Testis (tissue), 5 donors: ENCODE measurements at places on chromosomes 6 and 20. TPM values are rescaled to one million over a fixed set of nuclear protein-coding genes. Genes with fewer than 3 reads are reported as not detected.

NSFL1C gene
- 61.8 TPM for total RNA-seq

DNA sequence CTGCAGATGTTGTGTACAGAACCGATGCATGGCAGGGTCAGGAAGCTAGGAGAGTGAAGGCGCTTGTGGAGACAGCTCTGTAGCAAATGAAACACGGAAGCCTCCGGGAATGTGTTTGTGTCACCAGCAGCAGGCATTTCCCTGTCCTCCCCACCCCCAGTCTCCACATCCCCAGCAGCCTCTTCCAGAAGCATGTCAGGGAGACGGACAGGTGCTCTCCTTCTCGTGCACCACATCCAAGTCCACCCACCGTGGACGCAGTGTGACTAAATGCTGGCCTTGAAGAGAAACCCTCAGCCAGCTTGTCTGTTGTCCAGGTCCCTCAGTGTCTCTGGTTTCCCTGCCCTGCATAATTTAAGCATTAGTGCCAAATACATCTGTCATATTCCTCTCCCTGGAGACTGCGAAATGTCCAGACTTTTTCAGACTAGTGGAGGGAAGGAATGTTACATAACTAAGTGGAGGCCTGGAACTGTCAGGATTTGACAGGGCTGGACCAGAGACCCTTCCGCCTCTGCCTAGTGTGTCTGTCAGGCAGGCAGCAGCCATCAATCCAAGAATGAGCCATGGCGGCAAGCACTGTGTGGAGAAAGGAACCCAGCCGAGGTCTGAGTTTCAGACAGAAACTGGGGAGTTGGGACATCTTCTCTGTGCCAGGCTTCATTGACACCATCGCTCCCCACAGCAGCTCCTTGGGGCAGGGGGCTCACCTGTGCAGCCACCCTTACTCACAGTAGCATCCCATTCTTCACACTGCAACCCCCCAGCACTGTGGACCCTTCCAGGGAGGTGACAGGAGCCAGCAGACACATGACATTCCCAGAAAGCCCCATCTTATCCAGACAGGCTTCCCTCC lies 26.6 kb upstream of the PI16 start:
- H3K4me1 ChIP-seq, result no peaks in the 10 kb centered on the region
- H3K4me3 ChIP-seq, result no peak overlapping the region
- DNase-seq, result no peak
- no peaks in the 10 kb centered on the region for H3K36me3 ChIP-seq
- H3K27me3 ChIP-seq, result no peaks in the 10 kb centered on the region

- H3K36me3 ChIP-seq, result no peaks in the 10 kb centered on the region
- no peak for DNase-seq
- no peak overlapping the region for H3K4me3 ChIP-seq
- peaks cover 3% of the 10 kb centered on the region for H3K4me1 ChIP-seq
Measured at GRCh38 chr6:169176361-169176991, 77.2 kb downstream of the THBS2 start.

- no peak for DNase-seq
- no peak overlapping the region for H3K4me3 ChIP-seq
- H3K4me1 ChIP-seq, result no peaks in the 10 kb centered on the region
- H3K27me3 ChIP-seq, result no peaks in the 10 kb centered on the region
- no peaks in the 10 kb centered on the region for H3K36me3 ChIP-seq
Measured at GRCh38 chr6:56188429-56188828, 59.0 kb downstream of the COL21A1 start.

CEP85L gene
- 80.7 TPM for total RNA-seq

DUSP15 gene
- 175 TPM for total RNA-seq

DNA sequence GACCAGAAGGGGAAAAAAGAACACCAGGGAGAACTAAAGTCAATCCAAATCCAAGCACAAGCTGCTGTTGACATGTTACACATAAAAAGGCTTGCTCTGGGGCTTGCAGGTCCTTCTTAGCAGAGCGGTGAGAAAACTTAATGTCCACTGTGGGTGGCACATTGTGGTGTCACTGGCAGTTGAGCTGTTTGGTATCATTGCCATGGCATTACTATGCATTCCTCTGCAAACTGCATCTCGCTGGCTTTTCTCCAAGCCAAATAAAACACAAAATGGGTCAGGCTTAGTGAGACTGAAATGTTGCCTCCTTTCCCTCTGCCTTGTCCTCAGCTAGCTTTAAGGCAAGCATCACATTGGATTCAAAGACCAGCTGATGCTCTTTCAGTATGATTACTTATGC lies 40.9 kb downstream of the LY86 start:
- no peak for DNase-seq
- no peaks in the 10 kb centered on the region for H3K27me3 ChIP-seq
- no peak overlapping the region for H3K4me3 ChIP-seq
- H3K36me3 ChIP-seq, result no peaks in the 10 kb centered on the region

TNFRSF6B gene
- 30.5 TPM for total RNA-seq

DNA sequence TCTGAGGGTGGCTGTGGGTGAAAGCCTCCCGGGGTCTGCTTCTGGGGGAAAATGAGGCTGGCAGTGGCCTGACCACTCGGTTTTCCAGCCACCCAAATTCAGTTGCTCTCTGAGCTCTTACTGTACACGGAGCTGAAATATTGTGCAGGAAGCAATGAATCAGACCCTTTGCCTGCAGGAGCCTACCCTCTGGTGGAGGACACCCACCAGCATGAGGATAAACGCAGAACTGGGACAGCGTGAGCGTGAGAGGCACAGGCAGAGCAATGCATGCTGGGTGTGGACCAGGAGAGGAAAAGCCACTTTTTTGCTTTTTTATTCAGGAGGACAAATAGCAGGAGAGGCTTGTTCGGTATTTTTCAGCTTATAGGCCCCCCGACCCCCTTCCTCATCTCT lies 298.0 kb downstream of the QKI start:
- no peaks in the 10 kb centered on the region for H3K36me3 ChIP-seq
- H3K27ac ChIP-seq, result peak overlapping the region; percentile 50
- H3K27me3 ChIP-seq, result no peaks in the 10 kb centered on the region
- no peak overlapping the region for H3K4me3 ChIP-seq
- H3K4me1 ChIP-seq, result peaks cover 26% of the 10 kb centered on the region

GLP1R gene
- 0.55 TPM for total RNA-seq

DNA sequence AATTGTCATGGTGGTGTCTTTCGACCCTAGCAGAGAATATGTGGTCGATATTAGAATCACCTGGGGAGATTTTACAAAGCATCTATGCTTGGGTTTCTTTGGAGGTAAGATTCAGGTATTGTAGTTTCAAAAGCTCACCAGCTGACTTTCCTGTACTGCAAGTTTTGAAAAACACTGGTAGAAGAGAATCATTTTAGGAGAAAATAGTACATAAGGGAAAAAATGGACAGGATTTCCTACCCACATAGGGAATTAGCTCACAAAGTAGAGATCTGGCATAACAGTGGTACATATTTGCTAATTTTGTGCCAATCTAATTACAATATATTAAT lies 27.4 kb upstream of the ABT1 start:
- no peaks in the 10 kb centered on the region for H3K36me3 ChIP-seq
- H3K4me1 ChIP-seq, result no peaks in the 10 kb centered on the region
- peak overlapping the region; percentile 43 for H3K27ac ChIP-seq
- no peaks in the 10 kb centered on the region for H3K27me3 ChIP-seq

- H3K27ac ChIP-seq, result no peak overlapping the region
- no peak for DNase-seq
- H3K27me3 ChIP-seq, result no peaks in the 10 kb centered on the region
- H3K4me3 ChIP-seq, result no peak overlapping the region
Measured at GRCh38 chr20:49572857-49573256, 4.9 kb upstream of the PTGIS start.

GRCh38 chr6:7142918-7143475 lies 35.2 kb downstream of the RREB1 start:
- H3K4me1 ChIP-seq, result peaks cover 74% of the 10 kb centered on the region
- peak overlapping the region; percentile 9 for H3K27ac ChIP-seq
- DNase-seq, result no peak
- H3K36me3 ChIP-seq, result no peaks in the 10 kb centered on the region
- H3K4me3 ChIP-seq, result no peak overlapping the region
- no peaks in the 10 kb centered on the region for H3K27me3 ChIP-seq
